Heart left ventricle (tissue), 16 donors: ENCODE measurements at places on chromosomes 4 and X. TPM values are rescaled to one million over a fixed set of nuclear protein-coding genes. Genes with fewer than 3 reads are reported as not detected.

GRCh38 chr4:151781026-151781425 is 20.2 kb upstream of the GATB start:
- DNase-seq = peak; percentile 73

DNA sequence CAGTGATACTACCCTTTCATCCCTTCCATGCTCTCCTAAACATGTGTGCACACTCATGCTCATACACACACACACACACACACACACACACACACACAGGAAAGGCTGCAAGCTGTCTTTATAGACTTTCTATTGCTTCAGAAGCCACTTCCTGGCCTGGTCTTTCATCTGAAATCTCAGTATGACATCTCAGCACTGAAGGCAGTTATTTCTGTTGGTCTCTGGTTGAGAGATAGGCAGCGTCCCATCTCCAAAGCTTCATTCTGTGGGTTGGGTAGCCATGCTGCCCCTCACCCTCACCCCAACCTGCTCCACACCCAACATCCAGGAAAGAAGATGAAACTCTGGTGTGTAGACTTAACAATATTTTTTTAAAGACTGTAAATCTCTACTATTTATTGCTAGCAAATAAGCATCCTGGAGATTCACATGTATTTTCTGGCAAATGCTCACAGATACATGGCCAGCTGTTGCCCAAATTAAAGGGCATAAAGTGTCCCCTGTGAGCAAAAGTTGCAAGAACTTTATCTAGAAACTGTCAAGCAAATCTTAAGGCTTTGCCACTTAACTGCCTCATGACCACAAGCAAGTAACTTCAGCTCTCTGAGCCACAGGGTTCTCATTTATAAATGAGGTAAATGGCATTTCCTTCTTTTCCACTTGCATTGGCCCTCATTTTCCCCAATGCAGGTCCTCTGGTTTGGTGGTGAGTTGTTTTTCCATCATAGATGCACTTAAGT is 189.8 kb upstream of the AFF2 start:
- no peak for DNase-seq

DNA sequence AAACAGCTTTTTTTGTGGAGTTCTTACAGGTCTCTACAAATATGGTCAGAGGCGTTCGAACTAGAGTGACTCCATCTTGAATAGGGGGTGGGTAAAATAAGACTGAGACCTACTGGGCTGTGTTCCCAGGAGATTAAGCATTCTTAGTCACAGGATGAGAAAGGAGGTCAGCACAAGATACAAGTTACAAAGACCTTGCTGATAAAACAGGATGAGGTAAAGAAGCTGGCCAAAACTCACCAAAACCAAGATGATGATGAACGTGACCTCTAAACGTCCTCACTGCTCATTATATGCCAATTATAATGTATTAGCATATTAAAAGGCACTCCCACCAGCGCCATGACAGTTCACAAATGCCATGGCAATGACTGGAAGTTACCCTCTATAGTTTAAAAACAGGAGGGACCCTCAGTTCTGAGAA is 42.8 kb upstream of the SPP1 start:
- no peak for DNase-seq

GUCY1B1 gene
- total RNA-seq = 14.7 TPM

VGLL1 gene
- total RNA-seq = not detected

DNA sequence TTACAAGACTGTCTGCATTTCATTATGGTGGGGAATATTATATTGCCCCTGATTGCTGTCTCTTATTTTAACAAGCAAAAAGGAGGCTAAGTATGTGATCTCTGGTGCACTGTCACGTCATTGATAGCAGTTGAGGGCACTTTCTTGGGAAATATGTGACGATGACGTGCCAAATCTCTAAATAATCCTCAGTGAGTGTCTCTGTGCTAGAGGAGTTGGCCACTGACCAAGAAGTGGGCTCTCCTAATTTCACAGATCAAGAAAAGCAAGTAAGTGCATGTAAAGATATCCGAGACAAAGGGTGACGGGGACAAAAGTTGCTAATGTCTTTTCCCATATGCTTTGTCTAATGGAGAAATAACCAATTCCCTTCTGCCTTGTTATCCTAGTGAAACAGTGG is 487.4 kb upstream of the TENM3 start:
- no peak for DNase-seq

- DNase-seq = no peak
Measured at GRCh38 chr4:185341377-185341776, 54.3 kb downstream of the LRP2BP start.

TRMT10A gene
- 4.1 TPM for total RNA-seq

DNA sequence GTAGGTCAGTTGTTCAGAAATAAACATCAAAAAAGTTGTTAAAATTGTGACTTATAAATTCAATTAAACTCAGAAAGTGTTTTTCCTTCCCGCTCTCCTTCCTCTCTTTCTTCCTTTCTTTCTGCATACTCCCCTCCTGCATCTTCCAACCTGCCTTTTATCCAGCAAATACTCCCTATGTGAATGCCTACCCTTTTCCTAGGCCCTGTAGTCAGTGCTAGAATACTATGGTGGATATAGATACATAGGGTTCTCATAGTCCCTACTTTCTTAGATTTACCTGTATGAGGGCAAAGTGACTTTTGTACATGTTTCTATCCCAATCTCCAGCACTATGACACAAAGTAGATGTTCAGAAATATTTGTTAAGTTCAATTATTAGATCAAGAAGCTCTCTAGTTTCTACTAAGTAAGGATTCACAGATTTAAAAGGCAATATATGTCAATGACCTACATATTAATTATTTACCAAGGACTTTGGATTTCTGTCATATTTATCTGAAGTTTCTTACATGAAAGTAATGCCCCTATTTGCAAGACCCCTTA is 732 bp downstream of the SULT1E1 start:
- no peak for DNase-seq

DNA sequence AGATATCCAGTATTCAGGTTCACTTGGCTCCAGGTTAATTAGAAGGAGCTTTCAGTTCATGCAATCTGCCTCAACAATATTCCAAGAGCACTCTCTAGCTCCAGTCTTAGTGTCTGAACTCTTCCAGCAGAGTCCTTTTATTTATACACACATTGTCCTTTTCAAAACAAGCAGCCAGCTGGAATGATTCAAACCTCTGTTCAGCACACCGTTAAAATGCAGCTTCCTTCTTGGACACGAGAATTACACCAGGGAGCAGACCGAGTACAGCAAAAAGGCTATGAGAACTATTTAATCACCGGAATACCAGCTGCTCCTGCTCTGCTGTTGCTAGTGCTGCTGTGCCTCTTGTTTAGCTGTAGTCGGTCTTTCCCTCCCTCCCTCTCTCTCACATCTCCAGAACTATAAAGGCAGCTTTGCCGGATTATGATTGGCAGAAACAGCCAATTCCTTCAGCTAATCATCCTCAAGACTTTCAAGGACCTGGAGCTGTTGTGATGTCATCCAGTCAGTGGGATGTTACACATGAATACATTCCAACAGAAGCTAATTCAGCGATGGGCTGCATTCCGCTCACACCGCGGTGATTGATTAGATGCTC is at the start of gene NDST4:
NDST4 (minus strand) TSS at position 115 of the 601 bp plus-strand sequence. CDS start 36,584 bp downstream, outside the sequence.
- DNase-seq = no peak

SPANXD gene
- total RNA-seq = not detected

GRCh38 chr4:7872264-7872771 is 67.3 kb downstream of the AFAP1 start:
- no peak for DNase-seq

- DNase-seq = no peak
Measured at GRCh38 chr4:181799561-181800069, 443.6 kb upstream of the TENM3 start.
